ENCODE measurements at places on chromosomes 2 and 18. TPM values are rescaled to one million over a fixed set of nuclear protein-coding genes. Genes with fewer than 3 reads are reported as not detected.

Gene PPP4R3B
- 59.0 TPM for total RNA-seq

GRCh38 chr2:187383043-187383800 is 64.8 kb downstream of the CALCRL start:
- DNase-seq: no peak

DNA sequence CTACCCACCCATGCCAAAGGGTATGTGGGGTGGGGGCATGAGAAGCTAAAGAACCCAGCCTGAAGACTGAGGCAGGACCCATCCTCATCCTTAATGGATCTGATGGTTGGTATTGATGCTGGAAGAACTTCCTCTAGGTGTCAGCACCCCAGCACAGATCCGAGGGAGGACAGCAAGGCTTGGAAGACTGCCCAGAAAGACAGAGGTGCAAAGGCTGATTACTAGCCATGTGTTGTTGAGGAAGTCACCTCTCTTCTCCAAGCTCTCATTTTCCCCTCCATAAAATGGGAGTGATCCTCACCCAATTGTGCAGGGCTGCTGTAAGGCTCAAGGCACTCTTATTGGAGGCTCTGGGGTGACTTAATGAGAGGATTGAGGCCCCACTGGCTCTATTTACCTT is 256.5 kb downstream of the CELF4 start:
- no peak for DNase-seq

- DNase-seq: no peak
Measured at GRCh38 chr2:164542581-164543021, 78.7 kb downstream of the GRB14 start.

DNA sequence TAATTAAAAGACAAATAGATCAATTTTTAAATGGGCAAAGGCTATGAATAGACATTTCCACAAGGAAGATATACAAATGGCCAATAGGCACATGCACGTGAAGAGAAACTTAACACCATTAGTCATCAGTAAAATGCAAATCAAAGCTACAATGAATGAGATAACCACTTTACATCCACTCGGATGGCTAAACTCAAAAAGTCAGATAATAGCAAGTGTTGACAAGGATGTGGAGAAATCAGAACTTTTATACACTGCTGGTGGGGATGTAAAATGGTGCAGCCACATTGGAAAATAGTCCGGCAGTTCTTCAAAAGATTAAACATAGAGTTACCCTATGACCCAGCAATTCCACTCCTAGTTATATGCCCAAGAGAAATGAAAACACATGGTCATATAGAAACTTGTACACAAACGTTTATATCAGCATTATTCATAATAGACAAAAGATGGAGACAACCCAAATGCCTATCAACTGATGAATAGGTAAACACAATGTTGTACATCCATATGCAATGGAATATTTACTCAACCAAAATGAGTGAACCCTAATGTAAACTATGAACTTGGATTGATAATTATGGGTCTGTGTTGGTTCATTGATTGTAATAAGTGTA is 51.1 kb downstream of the SMAD7 start:
- no peak for DNase-seq

Gene CCDC141
- total RNA-seq: 3.9 TPM

Gene PLA2R1
- 6.8 TPM for total RNA-seq

Gene HOXD13
- total RNA-seq: 0.14 TPM

GRCh38 chr2:188664951-188665595 is 309.1 kb upstream of the COL3A1 start:
- DNase-seq: no peak

DNA sequence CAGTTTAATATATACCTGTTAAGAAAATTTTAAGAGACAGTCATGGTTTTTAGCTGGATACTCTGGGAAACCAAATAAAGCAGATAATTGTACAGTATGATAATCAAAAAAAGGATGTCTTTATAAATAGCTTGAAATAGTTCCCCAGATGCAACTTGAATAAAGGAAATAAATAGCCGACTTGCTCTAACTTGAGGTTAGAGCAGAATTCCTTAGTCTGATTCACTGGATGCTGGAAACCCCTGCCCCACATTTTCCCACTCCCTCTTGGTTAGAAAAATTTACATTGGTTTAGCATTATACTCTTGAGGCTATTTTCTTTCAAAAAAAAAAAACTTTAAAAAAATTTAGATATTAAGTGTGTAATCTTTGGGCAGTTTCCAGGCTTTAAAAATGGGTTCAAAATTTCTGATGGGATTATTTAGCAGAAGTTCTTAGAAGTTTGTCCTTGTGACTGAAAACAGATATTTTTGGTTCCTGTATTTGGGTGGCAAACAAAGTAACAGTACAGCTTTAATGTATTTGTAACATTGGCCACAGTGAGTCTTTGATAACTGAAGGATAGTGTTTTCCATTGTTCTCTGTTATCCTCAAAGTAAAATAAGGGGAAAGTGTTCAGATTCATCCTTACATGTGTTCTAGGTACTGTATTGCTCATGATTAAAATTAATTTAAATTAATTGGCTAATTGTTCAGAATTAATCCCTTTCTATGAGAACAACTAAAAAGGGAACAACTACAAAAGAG is 39.6 kb downstream of the ITGAV start:
- DNase-seq: no peak

Gene UGT1A5
- 3.7 TPM for total RNA-seq

Gene CIAO1
- total RNA-seq: 68.8 TPM

Gene ZAP70
- total RNA-seq: 2.8 TPM

Gene PRSS56
- total RNA-seq: not detected

Gene DQX1
- total RNA-seq: 34.3 TPM

DNA sequence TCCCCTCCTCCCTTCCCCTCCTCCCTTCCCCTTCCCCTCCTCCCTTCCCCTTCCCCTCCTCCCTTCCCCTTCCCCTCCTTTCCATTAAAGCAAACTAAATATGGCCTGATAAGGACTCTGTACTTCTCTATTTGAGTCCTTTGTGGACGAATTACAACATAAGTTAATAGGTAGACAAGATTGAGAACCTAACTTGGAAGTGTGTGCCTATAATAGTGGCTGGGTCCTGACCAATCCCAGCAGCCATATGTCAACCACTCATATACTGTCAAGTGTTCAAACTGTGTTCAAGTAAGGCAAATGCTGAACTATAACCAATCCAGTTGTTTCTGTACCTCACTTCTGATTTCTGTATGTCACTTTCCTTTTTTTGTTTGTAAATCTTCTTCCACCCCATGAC is 97.1 kb upstream of the RBMS1 start:
- DNase-seq: no peak

- no peak for DNase-seq
Measured at GRCh38 chr18:76493213-76494161, 1.6 kb downstream of the ZNF516 start.

GRCh38 chr18:44736664-44737380 is 56.1 kb downstream of the SETBP1 start:
- DNase-seq: no peak

GRCh38 chr18:21599585-21600525 is 649 bp downstream of the ESCO1 start:
- peak; percentile 82 for DNase-seq

Gene RGPD3
- total RNA-seq: 0.06 TPM

DNA sequence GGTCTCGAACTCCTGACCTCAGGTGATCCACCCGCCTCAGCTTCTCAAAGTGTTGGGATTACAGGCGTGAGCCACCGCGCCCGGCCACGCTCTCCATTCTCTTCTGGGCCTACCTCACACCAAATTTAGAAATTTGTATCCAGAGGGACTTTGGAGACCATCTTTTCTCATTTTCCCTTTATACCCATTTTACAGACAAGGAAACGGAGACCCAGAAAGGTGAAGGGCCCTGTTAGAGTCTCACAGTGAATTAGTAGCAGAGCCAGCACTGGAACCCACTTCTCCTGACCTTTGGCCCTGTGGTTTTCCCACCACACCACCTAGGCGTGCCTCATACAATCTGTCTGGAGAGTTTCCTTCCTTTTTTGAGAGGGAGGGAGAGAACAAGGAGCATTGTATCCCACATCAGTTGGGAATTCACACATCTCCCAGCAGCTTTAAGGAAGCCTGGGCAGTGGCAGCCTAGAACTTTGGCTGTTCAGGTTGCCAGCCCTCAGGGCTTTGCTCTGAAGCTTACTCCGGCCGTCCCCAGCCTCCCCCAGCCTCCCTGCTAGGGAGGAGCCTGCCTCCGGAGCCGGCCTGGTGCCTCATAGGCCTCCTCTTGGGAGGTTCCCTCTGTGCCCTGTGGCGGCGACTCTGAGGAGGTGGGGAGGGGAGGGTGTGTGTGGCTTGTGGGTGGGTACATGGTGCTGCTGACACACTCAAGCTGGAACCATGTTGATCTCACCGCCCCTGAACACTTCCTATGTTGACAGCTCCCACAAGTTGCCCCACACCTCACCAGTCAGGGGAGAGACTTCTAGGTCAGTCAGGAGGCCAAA is 13.8 kb downstream of the FOSL2 start:
- peak; percentile 48 for DNase-seq

DNA sequence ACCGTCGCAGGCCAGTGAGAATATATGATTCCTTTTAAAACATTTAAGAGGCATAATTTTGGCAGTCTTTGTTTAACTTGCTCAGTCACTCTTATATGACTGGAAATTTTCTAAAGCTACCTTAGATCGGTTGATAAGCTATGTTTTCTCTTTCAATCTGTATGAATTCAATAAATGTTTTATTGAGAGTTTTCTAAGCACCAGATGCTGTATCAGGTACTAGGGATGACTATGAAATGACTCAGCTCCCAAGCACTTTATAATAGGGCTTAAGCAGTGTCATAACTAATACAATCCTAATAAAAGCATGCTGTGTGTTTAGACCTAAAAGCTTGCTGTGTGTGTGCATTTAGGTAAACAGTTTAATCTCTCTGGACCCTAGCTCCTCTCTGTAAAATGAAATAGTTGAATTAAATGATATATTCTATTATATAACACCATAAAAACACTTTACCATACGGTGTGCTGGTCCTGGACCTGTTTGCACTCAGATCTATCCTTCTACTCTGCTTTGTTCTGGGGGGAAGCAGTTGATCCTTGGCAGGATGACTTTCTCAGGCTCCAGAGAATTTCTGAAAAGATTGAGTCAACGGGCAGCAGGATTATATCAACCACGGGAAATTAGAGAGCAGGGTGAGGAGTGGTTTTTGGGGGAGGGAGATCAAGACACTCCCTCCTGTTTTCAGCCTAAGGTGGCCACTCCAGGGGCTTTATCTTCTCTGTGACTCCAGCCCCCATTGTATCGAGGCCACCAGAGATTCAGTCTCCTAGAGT is 26.1 kb upstream of the SLC38A11 start:
- no peak for DNase-seq

Gene SP5
- 1.7 TPM for total RNA-seq

Gene ASPRV1
- 1.2 TPM for total RNA-seq

Gene AGXT
- total RNA-seq: 3.0 TPM

Gene SCYGR8
- not detected for total RNA-seq

DNA sequence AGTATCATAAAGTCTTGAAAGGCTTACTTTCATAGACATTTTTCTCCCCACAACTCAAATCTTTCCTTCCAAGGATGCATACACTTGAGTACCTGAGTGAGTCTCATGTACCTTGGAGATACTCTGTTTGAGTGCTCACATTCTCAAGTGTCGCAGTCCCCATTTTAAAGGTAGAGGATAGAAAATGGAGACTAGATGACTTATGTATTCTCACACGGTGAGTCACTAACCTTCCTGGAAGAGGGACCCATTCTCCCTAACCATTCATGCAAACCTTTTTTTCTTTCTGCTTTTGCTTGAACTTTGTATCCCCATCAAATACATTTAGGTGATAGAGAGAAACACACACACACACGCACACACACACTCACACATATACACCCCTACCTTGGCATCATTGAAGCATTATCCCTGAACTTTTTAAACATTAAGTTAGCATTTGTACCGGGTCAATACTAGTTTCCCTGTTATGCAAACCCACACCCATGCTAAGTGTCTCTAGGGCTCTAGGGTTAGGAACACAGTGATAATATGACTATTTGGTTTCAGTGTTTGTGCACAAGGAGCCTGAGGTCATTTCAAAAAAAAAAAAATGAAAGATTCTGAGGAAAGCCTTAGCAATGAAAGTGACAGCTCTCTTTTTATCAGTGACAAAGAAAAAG is 236.2 kb downstream of the IKZF2 start:
- DNase-seq: no peak

Gene SPHKAP
- 0.14 TPM for total RNA-seq

Gene ING5
- total RNA-seq: 27.6 TPM

Gene IL36B
- not detected for total RNA-seq

Gene LYG2
- not detected for total RNA-seq

DNA sequence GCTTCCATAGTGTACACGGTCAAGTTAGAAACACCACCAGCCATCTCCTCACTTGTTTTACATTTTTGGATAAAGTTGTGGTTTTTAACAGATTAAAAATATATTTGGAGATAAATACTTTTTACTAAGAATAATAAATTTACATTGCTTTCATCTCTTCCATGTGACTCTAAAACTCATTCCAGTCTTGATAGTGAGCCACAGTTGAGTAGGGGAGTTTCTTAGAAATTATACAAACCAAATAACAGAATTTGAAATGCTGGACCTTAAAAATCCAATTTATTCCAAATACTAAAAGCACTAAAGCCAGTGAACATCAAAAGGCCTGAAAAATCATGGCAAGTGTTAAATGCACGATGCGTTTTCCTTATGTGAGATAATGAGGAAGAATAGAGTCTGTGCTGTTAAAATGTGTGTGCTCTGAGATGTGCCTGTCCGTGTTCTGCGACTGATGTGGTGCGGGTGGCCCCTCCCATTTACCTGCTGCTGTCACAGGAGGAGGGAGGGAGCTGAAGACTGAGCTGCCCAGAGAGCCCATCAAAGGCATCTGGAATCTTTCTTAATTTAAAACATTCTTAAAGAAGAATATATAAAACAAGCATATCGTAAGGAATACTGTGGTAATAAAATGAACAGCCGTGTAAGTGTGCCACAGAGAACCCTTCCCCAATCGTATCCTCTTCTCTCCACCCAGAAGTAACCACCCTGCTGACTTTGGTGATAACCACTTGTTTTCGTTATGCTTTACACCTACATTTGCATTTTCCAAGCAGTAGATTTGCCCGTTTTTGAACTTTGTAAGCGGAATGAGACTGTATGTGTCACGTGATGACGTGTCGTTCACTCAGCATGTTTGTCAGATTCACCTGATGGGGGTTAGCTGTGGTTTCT is 57.0 kb upstream of the TXNDC2 start:
- DNase-seq: no peak

DNA sequence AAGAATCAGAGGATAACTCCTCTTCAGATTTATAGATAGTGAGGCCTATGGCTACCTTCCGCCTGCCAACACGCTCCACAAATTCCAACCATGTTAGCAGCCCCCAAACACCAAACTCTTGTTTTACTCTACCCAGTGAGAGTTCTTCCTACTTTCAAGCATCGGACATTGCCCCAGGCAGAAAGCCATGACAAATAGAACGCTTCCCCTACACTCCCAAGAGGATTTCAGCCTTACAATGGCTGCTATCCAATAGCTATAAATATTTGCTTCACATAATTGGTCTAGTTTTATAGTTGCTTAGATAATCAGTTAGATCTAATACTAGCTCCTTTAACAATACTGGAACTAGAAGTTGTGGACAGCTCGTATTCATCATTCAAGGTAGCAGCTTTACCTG is 503.4 kb upstream of the VRK2 start:
- DNase-seq: no peak

All from left colon (tissue), 2 donors.